ENCODE measurements at places on chromosomes 1 and 21. TPM values are rescaled to one million over a fixed set of nuclear protein-coding genes. Genes with fewer than 3 reads are reported as not detected.

LCK gene
- 0.12 TPM for total RNA-seq

CD53 gene
- 0.30 TPM for total RNA-seq

DNA sequence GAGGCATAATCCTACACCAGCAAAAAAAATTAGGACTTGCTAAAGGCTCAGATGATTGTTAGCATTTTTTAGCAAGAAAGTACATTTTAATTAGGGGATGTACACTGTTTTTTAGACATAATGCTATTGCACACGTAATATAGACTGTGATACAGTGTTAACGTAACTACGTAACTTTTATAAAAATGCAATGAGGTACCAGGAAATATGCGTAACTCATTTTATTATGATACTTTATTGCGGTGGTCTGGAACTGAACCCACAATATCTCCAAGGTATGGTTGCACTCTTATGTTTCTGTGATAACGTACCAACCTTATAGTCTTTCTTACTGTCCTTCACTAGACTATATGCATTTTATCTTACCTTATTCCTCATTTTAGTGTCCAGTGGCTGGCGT is 62.8 kb upstream of the B3GALT2 start:
- no peak for DNase-seq

DNA sequence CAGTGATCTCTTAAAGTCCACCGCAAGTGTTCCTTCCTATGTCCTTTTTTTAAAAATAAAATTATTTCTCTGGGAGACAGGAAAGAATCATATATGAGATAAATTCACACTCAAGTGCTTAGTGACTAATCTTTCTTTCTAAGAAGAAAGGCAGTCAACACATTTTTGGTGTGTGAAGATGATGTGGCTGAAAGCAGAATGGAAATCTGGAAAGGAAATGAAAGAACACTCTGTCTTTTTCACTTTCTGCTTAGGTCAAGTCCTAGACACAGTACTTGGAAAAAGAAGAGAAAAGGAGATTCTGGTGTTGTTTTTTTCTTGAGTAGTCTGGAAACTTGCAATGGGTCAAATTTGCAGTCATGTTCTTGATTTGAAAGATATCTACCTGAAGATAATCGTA is 45.5 kb upstream of the PRRX1 start:
- no peak for DNase-seq

Measured in M059J (cell line).